ENCODE measurements at places on chromosomes 3 and 15.

DNA sequence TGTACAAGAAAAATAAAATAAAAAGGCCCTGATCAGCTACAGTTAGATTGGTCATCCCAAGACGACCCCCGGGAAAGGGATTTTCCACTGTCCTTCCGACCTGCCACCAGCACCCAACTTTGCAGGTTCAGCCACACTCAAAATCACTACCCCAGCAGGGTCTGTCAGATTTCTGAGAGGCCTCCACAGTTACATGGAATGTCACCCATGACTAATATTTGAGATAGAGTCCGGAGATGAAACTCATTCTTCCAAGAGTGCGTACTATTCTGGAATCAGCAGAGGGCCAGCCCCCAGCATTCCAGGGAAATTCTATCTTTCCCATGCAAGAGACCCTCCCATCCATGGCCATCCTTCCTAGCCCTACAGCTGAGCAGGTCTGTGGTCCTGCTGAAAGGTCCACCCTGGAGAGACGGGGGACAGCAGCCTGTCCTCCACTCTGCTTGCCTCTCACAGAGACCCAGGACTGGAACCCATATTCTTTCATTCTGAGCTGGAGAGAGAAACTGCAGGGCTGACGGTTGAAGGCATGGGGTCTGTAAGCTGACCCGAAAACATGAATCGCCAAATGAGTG, 5.8 kb downstream of the LIPC start:
- DNase-seq = no peak

DNA sequence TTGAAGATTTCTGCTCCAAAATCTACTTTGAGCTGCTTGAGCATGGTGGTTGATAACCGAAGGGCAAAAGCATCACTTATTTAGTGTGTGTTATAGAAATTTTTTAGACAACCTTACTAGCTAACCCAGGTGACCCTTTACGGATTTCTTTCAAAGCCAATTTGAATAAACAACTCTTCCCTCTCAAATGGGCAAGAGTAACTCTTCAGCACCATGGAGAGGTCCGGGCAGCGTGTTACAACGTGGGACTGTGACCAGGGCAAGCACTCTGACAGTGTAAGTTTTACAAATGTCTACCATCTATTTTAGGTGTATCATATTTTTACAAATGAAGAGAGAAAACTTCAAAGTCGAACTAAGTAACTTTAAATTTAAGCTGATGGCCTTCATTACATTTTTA, 471.8 kb downstream of the MFSD1 start:
- peak; percentile 16 for DNase-seq

DNA sequence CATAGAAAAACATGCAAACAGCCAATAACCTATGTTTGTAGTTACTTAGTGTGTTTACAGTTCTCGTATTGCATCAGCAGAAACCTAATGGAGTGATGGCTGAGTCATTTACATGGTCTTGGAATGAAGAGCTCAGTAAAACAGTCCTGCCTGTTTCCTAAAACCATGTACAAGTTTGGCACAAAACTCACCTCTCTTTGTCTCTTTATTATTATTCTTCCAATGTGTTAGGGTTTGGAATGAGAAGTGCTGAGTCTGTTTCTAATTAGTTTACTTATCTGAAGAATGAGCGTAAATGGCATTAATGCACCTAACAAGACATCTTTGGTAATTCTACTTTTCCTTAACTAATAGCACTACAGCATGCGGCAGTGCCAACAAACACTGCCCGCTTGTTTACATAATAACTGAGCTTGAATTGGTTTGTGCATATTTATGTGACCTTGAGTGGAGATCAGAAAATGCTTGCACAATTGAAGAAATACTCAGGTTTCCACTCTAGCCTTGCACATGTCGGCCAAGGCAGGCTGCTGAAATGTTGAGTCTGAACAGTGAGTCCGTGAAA, 385.4 kb upstream of the SEMA6D start:
- DNase-seq = peak; percentile 44

- no peak for DNase-seq
These were observed 26.9 kb downstream of the PDIA5 start for GRCh38 chr3:123093696-123094095.

GRCh38 chr3:187997490-187997889, 156.5 kb upstream of the LPP start:
- DNase-seq = no peak

DNA sequence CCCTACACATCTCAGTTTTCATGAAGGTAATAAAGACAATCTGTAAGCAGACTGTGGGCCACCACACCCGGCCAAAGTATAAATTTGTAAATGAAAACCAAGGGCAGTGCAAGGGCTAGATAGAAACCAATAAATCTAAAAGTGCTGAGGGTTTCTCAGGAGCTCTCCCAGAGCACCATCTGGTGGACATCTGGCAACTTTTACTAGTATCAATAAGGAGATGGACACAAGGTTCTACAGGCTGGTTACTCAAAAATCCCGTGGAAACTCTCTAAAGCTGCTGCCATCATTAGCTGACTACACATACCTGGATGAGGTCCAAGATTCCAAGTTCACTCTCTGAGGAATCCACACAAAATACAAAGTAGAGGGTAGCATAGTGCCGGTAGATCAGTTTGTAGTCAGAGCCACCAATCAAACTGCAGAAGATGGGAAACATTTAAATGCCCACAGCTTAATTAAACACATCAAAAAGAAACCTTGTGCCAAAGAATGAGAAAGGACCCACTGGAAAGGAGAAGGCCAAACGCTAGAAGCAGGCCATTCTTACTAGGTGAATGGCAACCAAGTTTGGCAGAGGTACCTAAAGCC, 5.5 kb downstream of the AP3S2 start:
- DNase-seq = peak; percentile 81

DNA sequence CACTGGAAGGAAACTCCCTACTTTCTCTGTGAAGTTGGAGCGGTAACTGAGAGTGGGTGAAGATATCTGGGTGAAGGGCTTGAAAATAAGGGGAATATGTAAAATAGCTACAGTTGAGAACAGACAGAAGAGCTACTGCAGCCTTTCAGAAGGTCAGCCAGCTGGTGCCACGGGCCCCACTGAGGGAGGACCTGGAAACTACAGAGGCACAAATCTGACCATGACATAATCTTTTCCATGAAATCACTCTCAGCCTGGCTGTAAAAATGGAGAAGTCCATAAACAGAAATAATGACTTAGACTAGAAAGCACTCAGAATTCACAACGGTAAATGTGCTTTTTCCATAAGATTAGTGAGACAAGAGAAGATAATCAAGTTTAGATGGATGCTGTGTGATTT, 46.4 kb downstream of the ST3GAL6 start:
- no peak for DNase-seq

DNA sequence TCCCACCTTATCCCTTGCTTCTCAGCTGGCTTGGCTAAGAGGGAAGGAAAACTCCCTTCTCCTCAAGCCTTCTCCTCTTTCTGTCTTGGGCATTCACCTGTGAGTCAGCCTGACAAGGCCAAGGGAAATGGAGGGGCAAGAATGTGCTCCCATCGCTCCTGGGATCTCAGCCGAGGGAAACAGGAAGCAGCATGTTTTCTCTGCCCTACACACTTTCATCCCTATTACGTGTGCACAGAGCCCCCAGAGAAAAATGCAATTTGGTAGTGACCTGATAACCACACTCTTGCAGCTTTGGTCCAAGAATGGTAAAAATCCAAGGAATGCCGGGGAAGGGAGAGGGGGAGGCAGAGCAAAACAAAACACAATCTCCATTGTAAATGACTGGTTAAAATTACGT, 32.9 kb upstream of the MTMR10 start:
- no peak for DNase-seq
